Activated T-helper 1 cell treated with anti-CD3 and anti-CD28 coated beads, Interleukin-12 subunit alpha, Interleukin-12 subunit beta, Interleukin-2, Interleukin-4 antibody, amounts not matched to agents 30 ng/mL and 10 ng/mL and 1 ng/mL, durations not matched to agents 14 hours and 24 hours and 36 hours (primary cell): ENCODE measurements at places on chromosomes 7 and 10. TPM values are rescaled to one million over a fixed set of nuclear protein-coding genes. Genes with fewer than 3 reads are reported as not detected.

DNA sequence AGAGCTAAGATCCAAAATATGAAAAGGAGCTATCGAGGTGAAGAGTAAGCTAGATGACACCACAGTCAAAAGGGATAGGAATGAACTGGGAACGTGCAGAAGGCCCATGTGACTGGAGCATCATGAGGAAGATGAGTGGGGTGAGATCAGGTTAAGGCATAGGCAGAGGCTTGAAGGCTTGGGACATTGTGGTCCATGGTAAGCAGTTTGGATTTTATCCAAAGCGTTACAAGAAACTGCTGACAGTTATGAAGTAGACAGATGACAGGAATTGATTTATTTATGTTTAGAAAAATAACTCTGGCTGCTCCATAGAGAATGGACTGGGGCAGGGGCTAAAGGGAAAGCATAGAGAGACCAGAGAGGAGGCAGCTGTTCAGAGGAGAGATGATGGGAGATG, 18.1 kb upstream of the PANK1 start:
- no peak for DNase-seq

- no peak for DNase-seq
These were observed 29.1 kb downstream of the ACTA2 start for GRCh38 chr10:88923520-88923919.

DNA sequence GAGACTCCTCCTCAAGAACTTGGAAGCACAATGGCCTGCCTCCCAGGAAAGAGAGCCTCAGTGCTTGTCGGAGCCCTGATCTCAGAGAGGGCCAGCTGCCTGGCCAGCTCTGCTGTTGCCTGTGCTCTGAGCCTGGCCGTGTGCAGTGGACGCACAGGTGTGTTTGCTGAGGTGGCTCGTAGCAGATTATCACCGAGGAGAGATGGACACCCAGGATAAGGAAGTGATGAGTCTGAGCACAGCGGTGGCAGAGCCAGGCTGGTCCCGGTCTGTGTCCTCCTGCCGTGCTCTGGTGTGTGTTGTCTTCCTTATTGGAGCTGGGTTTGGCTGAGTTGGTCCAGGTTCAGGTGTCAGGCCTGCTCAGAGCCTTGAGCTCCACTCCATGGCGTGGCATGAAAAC, 208.5 kb downstream of the EBF3 start:
- DNase-seq: no peak

GRCh38 chr10:100146875-100147650, 38.8 kb downstream of the ERLIN1 start:
- no peak for DNase-seq

DNA sequence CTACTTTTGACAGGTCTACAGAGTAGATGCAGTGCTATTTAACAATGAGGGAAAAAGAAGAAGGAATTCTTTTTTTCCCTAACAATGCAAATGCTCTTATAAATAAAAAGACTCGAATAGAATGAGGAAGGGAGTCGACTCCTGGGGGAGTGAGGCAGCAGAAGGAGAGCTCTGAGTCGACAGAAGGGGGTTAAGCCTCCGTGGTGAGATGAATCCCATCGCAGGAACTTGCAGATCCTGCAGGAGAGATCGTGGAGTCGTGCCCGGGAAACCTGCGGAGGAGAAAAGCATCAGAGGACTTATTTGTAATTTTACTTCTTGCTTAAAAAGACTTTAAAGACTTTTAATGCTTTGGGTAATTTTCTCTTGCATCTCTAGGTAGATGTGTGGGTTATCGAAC, 17.4 kb downstream of the ITIH2 start:
- DNase-seq: no peak

- DNase-seq: no peak
These were observed 6.7 kb downstream of the IFIT5 start for GRCh38 chr10:89421018-89421476.

GRCh38 chr10:44301781-44302355, 83.0 kb downstream of the CXCL12 start:
- DNase-seq: no peak

GRCh38 chr7:158586499-158587161, 993 bp downstream of the PTPRN2 start:
- DNase-seq: no peak

- DNase-seq: no peak
These were observed 3.7 kb upstream of the SPACDR start for GRCh38 chr7:100467638-100468373.

GRCh38 chr10:29323367-29323766, 34.5 kb downstream of the LYZL1 start:
- no peak for DNase-seq

DNA sequence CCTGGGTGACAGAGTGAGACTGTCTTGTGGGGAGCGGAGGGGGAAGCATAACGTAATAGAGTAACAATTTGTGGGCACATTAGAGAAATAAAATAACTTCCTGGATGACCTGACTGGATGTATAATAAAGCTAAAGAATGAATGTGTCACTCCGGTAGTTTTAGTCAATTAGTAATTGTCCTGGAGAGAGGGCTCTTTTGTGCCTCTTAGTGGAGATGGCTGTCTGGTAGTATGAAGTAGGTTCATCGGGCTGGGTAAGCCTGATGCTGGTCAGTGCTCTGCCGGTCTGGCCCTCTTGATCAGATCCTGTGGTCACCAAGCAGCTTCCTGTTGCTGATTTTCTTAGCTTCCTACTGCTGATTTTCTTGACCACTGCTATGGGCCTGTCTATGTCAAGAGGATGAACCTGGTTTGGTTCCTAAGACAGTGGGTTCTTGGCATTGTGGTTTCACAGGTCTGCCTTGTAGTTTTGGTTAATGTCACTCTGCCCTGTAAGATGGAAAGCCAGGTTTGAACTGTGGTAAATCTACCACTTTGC, 34.1 kb downstream of the ZRANB1 start:
- DNase-seq: no peak

GRCh38 chr10:132624061-132624846, 86.7 kb downstream of the INPP5A start:
- no peak for DNase-seq

DNA sequence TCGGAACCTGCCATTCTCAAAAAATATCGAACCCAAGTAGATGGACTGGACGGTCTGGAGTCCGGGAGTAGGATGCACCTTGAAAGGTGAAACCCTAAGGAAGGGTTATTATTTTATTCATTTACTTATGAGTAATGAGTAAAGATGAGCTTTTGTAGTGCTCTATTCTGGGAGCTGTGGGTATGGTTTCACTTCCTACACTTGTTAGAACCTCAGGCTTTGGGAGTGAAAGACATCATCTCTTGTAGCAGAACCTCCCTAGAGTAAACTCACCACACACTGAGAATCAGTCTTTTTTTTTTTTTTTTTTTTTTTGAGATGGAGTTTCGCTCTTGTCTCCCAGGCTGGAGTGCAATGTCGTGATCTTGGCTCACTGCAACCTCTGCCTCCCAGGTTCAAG, 389.4 kb upstream of the AUTS2 start:
- no peak for DNase-seq

LMTK2 gene
- 14.9 and 17.7 TPM in 2 replicates for total RNA-seq

CPN1 gene
- not detected in 2 replicates for total RNA-seq
